Stimulated activated CD4-positive, alpha-beta T cell treated with anti-CD3 and anti-CD28 coated beads, Interleukin-12 subunit alpha, Interleukin-12 subunit beta, amount 100 ng/mL, for 48 hours (primary cell): ENCODE measurements at places on chromosomes 6 and 20.
A peak's percentile ranks its signal among the peaks of the same experiment; 100 is the strongest.

DNA sequence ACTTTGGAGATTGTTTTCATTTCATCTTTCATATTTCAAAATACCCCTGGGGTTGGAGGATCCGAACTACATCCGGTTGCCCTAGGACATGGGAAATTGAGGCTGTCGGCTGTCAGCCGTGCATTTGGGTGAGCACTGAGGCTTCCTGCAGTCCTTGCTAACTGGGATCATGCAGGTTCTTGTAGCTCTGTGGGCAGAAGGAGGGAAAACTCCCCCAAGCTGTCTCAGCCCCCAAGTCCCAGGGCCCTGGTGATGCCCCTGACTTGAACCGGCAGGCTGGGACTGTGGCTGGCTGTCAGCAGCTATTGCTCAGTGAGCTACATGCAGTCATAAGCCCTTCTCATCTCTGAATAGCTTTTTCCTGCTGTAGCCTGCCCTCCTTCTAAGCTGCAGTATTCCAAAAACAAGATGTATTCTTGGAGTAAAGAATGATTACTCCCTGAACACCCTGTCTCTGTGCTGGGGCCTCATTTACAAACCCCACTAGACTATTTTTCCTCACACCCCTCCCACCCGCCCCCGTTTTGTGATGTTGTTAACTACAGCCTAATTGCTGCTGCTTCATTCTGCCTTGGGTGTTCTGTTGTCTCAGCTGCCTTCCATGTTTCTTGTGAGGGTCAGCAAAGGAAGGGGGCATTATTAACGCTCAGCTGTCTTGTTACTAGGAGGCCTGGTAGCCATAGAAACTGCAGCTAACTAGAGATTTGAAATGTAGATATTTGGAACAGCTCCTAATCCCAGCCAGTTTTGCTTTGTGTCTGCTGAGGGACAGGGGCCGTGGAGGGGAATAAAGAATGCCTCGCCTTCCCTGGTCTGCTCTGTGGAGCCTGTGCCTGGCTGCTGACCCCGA lies 18.1 kb downstream of the MTRES1 start:
- no peak for DNase-seq

DNA sequence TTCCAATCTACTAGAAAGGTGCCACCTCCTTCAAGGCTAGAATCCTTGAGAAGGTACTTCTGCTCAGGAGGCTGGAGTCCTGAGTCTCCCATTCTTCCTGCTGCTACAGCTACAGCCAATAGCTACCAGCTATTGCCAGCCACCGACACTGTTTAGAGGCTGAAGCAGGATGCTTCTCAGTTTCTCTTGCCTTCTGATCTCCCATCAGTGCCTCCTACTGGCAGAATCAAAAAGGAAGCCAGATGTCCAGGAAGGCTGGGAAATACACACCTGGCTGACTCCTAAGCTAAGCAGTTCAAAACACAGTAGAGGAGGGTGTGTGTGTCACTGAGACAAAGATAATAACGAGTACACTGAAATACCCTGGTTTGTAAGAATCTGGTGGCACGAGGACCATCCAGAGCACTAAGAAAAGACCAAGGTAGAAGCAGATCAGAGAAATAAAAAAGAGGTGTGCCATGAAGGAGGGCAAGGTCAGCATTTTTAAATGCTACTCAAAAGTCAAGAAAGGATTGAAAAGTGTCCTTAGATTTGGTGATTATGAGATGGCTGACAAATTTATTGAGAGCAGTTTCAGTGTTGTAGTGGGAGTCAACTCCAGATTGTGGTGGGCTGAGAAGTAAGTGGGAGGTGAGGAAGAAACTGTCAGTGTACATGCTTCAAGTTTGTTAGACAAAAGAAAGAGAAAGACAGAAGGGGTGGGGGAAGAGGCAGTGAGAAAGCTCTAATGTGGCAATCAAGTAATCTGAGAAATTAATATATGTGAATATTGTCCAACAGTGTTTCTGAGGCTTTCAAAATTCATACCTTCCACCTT lies 2.3 kb upstream of the HLA-DMA start:
- peak; percentile 45 for DNase-seq

DNA sequence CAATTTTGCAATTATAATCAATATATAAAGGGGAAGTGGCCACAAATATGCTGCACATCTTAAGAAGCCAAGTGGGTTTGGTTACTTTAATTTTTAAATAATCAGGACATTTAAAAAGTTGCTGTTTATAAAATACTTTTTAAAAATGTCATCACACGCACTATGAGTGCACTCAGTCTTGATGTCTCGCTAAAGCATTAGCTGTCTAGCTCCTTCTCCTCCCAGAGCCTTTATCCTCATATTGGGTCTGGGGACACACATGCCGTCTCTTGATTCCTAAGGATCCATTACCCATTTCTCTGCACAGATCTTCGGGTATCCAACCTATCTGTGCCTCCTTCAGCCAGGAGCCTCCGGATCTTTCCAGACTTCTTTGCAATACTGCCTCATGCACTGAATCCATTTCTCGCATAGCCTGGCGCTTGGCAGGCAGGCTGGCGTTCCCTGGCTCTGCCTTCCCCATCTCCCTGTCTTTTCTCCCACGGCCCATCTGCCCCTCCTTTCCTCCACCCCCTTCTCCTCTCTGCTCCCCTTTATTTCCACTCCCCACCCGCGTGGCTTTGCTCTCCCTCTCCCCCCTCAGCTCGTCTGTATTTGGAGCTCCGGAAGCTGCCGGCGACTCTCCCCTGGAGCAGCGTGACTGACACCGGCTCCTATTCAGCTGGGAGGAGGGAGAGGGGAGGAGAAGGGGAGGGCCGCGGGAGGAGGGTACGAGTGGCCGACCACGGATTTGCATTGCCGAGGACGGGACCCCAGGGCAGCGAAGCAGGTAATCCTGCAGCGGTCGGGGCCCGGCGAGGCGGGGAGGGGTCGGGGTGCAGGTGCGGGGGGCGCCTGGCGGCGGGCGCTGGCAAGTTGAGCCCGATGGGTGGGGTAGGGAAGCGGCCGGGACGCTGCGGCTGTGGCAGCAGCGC lies at the start of gene CAP2:
Gene CAP2 (plus strand): TSS at position 618 of the 914 bp plus-strand sequence. CDS start 27,961 bp downstream, outside the sequence.
- no peak for DNase-seq

GRCh38 chr6:128531696-128532095 lies 11.3 kb upstream of the PTPRK start:
- DNase-seq: no peak

DNA sequence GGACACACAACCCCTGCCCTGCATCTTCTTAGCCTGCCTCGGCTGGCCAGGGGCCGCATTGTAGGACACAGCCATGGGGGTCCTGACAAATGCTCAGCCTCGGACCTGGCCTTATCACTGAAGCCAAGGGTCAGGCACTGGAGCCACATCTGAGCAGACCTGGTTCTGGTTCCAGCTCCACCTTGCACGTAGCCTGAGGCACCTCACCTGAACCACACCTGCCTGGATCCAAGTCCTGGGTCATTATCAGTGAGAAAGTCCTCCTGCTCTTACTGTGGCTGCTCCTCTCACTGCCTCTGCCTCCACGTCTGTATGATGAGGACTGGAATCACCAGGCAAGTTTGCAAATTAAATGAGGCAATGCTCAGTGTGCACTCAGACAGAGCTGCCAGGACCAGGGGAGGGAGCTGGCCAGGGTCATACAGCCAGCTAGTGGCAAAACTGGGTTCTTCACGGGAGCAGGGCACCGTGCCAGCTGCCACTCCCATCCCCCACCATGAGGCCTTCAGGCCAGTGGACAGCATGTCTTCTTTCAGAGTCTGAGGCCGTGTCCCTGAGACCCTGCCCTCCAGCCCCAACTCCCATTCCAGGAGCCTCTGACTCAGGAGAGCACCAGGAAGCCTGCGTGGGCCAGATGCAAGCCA lies 40.2 kb downstream of the MRPL14 start:
- no peak for DNase-seq
